GM03348 (cell line): ENCODE measurements at places on chromosomes 2 and 18.
A peak's percentile ranks its signal among the peaks of the same experiment; 100 is the strongest.

DNA sequence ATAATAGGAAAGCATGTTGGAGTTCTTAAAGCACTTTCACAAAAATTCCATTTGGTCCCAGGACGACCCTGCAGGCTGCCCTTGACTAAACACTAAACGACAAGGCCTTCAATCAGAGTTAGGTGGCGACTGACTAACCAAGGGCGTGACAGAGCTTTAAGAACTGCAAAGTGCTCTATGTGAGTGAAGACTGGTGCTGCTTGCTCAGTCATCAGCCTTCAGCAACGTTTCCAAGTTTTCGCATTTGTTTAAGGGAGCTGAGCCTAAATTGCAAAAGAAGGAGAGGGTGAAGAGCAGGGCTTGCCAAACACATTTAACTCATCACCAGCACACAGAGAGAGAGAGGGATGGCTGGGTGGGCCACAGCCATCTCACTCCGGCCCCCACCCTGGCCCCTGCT, 204.7 kb upstream of the PID1 start:
- peak; percentile 10 for DNase-seq

DNA sequence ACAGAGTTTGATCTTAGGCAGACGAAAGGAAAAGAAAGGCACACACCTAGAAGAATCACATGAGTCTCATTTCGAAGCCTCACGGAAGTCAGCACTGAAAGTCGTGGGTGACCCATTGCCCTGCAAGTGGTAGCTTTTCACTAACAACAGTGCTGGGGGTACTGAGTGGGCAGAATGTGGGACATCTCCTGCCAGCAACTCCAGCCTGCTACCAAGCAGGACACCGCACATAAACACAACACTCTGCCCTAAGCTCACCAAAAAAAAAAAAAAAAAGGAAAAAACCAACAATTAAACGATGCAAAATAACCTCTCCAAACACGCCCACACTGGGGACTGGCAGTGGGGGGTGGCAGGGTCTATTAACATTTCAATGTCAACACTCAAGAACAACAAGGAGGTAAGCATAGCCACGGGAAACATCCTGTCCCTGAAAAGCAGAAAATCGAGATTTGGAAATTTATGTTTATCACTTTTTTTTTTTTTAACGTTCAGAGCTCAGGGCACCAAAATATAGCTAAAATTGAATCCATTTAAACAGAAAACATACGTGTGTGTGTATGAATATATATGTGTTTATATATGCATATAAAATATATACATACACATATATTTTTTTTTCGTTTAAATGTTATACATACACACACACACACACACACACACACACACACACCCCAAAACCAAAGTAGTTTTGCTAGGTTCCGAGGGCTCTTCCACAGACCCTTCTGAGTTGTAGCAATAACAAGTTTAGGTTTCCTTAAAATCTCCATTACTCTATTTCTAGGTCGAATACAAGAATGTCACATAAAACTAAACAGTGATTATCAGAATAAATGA, 2.2 kb downstream of the INO80D start:
- no peak for DNase-seq

DNA sequence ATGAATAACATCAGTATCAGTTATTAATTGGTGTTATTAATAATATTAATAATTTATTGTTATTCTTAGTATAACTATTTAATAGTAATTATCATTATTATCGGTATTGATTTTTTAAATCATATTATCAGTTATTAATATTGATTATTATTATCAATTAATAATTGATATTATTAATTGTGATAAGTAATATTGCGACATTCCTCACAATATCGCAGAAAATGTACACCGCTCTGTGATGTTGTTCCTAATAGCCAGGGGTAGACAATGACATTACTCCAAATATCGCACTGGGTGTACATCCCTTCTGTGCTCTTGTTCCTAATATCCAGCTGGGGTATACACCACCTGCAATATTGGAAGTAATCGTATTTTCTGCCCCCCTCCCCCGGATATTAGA, 23.3 kb upstream of the NAGK start:
- DNase-seq: no peak

GRCh38 chr2:54079331-54079730, 36.1 kb upstream of the ACYP2 start:
- DNase-seq: no peak

DNA sequence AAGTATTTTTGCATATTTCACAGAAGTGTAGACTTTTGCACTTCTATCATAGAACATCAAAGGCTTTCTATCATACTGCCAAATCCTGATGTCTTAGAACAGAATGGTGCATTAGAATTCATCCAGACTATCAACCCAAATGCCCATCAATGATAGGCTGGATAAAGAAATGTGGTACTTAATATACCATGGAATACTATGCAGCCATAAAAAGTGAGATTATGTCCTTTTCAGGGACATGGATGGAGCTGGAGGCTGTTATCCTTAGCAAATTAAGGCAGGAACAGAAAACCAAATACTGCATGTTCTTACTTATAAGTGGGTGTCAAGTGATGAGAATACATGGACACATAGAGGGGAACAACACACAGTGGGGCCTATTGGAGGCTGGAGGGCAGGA, 150.2 kb downstream of the PHLPP1 start:
- no peak for DNase-seq

DNA sequence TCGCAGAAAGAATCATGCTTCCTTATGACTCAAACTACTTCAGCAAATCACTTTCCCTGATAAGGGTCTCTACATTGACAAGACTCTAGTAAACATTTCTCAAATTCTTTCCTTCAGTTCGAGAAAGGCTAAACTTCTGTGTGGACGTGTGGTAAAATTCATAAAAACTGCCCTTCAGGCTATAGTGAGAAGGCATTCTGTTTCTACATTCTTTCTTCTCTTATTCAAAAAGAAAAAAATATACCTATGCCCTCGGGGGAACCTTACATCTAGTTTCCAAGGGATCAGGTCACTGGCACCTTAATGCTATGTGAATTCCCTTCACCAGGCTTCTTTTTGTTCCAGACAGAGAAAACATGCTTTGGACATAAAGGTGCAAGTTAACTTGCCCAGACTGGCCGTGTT, 4.9 kb downstream of the VIT start:
- DNase-seq: no peak

- peak; percentile 36 for DNase-seq
These were observed 199.6 kb downstream of the VAPA start for GRCh38 chr18:10113121-10114022.

DNA sequence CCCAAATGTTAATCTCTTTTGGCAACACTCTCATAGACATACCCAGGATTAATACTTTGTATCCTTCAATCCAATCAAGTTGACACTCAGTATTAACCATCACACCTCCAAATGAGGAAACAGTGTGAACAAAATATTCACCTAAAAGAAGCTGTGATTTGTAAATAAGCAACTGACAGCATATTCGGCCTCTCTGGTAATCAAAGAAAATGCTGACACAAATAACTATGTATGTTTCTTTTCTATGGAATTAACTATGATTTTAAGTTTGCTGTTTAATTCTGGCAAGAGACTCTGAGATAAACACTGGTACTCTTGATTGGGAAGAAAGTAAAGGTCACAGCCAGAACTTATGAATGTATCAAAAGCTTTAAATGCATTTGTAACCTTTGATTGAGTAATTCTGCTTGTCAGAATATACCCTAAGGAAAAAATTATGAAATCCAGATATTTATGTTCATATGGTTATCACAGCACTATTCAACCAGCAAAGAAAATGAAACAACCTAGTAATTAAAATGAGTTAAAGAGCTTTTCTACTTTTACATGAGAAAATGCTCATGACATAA, 3.6 kb upstream of the GYPC start:
- no peak for DNase-seq

DNA sequence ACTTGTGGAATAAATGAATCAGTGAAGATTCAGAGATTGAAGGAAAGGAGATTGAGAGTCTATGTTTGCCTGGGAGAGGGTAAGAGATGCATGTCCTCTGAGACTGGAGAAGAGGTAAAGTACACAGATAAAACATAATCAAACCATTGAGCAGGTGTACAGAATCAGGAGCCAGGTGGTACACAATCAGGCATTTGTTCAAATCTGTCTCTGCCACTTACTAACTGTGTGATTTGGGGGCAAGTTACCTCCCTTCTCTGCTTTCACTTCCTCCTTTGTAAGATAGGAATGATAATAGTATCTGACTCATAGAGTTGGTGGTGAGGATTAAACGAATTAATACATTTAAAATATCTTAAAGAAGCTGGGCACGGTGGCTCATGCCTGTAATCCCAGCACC, 94.0 kb downstream of the CDK15 start:
- DNase-seq: no peak

DNA sequence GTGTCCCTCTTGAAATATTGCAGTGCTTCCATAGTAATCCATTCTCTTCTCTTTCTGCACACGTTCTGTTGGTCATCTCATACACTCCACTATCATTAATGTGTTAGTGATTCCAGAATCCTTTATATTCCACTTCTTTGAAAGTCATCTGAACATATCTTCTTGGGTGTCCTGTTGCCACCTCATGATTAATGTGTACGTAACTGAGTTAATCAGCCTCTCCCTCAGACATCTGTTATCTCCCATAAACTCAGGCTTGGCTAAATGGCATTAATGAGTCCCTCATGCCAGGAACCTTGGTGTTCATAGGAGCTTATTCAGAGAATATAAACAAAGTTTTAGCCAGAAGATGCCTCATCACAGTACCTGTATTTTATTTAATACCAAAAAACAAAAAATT, 126.4 kb downstream of the NCOA1 start:
- DNase-seq: no peak

DNA sequence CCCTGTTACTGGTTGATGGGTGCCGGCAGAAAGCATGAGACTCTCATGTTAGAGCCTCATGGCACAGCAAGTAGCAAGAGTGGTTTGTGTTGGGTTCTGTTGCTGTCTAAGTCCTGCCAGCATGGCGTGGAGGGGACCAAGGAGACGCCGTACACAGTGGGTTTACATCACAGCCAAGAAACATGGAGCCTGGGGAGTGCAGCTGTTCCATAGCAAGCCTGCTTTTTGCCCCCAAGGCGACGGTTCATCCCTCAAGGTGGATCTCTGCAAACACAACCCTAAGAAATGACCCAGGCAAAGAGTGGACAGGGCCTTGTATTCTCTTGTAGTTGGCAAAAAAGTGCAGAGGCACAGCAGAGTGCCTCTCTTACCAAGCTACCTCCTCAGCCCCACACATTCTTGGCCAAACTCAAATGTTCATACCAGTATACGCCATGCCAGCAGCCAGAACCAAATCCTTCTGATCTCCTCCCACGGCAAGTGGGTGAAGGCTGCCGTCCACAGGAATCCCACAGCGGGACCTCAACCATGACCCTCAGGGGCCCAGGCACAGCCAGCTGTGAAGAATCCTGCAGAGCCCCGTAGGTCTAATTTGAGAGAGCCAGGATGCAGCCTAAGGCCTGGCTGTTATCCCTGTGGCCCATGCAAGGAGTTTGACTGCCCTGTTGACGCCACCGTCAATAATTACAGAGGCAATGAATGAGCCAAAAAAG, 19.0 kb downstream of the SNED1 start:
- no peak for DNase-seq

- no peak for DNase-seq
These were observed at the start of gene SERPINB13 for GRCh38 chr18:63586966-63587365. TSS of gene SERPINB13 (plus strand) at chr18:63587343. CDS start at chr18:63588668, 1,325 bp downstream.
